ENCODE measurements at places on chromosomes 1 and 21. TPM values are rescaled to one million over a fixed set of nuclear protein-coding genes. Genes with fewer than 3 reads are reported as not detected.
A peak's percentile ranks its signal among the peaks of the same experiment; 100 is the strongest.

GRCh38 chr1:1946540-1946939 lies 27.5 kb upstream of the TMEM52 start:
- peaks cover 32% of the 10 kb centered on the region for H3K4me1 ChIP-seq
- H3K36me3 ChIP-seq: no peaks in the 10 kb centered on the region
- no peak overlapping the region for H3K4me3 ChIP-seq
- no peak for DNase-seq
- peaks cover 58% of the 10 kb centered on the region for H3K27me3 ChIP-seq

DNA sequence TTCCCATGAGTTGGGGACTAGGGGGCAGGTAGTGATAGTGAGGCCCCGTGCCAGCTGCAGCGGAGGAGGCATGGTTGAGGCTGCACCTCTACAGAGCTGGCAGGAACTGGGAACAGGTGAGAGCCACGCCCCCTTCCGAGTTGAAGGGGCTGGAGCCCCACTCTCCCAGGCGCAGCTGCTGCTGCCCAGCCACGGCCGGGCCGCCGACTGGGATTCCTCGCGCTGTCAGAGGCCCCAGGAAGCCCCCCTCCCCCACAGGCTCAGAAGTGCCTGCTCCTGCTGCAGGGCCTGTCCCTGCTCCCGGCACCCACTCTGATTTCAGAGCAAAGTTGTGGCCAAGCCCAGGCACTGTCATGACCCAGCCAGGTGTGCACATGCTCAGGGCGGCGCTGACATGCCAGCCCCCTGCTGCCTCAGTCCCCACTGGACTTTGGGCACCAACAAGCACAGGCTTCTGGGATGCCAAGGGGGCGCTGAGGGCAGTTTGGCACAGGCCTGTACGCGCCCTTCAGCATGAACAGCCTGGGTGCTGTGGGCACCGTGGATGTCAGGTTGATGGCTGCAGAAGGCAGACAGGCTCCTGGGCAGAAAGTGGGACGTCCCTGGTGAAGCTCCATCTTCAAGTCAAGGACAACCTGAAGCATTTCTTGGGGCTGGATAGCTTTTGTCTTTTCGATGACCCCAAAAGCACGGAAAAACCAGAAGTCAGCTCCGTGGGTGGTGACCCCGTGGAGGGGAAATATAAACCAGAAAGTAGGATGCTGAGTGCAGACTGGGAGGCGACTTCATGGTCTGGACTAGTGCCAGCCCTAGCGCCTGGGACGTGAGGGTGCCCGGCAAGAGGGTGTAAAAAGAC lies 121.5 kb downstream of the SIM2 start:
- no peak overlapping the region for H3K4me3 ChIP-seq
- no peaks in the 10 kb centered on the region for H3K36me3 ChIP-seq
- H3K4me1 ChIP-seq: no peaks in the 10 kb centered on the region
- DNase-seq: no peak

DNA sequence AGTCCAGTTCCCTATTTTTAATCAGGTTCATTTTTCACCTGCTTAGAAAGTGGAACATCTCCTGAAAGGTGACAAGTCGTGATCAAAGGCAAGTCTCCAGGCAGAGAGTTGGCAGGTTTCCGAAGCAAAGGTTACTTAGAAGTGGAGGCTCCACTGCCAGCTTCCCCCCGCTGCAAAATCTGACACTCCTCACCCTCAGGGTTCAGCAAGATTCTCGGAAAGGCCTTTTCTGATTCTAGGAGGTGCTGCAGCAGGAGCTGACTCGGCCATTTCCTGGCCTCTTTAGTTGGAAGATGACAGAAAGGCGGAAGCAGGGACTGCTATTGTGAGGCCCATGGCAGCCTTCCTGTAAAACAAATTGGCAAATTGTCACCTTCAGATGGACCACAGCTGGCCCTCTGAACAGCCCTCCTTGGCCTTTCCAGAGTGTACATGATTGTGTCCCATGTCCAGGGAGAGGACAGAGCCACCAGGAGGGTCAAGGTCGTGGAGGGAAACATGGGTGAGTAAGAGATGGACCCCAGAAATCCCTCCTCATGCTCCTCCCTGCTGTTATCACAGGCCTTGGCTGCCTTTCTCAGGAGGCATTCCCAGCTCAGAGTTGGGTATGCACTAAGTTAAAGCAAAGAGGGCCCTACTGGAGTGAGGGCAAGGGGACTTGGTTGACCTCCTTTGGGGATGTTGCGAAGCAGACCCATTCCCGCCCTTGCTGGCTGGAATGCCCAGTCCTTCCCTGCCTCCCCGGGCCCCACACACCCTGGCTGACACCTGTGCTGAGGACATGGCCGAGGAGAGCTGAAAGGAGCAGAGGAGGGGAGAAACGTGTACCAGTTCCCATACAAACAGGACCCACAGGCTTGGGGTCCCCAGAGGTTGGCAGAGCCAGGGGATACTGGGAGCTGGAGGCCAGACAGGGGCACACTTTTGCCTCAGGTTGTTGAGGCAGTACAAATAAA lies 115.5 kb upstream of the IRF2BP2 start:
- H3K27ac ChIP-seq: peak overlapping the region; percentile 97
- H3K4me3 ChIP-seq: no peak overlapping the region
- peak; percentile 56 for DNase-seq
- peaks cover 53% of the 10 kb centered on the region for H3K4me1 ChIP-seq

DNA sequence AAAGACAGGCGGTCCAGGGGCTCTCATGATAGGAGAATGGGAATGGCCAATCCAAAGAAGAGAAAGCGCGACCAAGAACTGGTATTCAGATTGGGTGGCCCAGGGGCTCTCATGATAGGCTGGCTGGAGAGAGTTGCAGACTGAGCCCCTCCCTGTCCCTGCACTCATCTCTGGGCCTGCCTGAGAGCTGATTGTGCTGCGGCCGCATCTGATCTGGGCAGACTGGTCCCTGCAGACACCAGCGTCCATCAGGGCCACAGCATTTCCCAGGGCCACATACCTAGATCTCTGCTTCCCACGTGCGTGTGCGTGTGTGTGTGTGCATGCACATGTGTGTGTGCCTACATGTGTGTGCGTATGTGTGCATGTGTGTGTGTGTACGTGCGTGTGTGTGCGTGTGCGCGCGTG lies 30.4 kb upstream of the MAN1C1 start:
- DNase-seq: peak; percentile 77
- no peak overlapping the region for H3K27ac ChIP-seq
- no peaks in the 10 kb centered on the region for H3K36me3 ChIP-seq
- peaks cover 58% of the 10 kb centered on the region for H3K27me3 ChIP-seq
- H3K4me3 ChIP-seq: no peak overlapping the region

GRCh38 chr1:56993475-56993874 lies 27.7 kb upstream of the C8B start:
- H3K4me3 ChIP-seq: no peak overlapping the region
- no peaks in the 10 kb centered on the region for H3K4me1 ChIP-seq
- no peaks in the 10 kb centered on the region for H3K36me3 ChIP-seq
- H3K27me3 ChIP-seq: peaks cover 6% of the 10 kb centered on the region
- DNase-seq: no peak
- no peak overlapping the region for H3K27ac ChIP-seq

DNA sequence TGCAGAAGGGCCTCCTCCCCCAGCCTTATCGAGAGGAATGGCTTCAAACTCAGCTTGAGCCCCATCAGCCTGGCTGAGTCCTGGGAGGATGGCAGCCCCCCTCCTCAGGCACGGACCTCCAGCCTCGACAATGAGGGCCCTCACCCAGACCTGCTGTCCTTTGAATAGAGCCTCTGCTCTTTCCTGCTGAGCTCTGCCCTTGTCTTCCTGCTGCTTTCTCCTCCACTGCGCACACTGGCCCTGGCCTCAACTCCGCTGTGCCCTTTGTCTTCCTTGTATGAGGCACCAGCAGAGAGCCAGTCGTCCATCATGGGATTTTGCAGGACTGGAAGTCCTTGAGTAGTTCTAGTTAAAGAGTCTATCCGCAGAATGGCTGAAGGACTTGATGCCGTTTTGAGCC lies 2.0 kb downstream of the C1orf226 start:
- H3K27ac ChIP-seq: no peak overlapping the region
- H3K36me3 ChIP-seq: no peaks in the 10 kb centered on the region
- no peak overlapping the region for H3K4me3 ChIP-seq
- no peaks in the 10 kb centered on the region for H3K27me3 ChIP-seq
- H3K4me1 ChIP-seq: peaks cover 84% of the 10 kb centered on the region

GRCh38 chr1:236063919-236064673 lies 794 bp downstream of the NID1 start:
- peaks cover 41% of the 10 kb centered on the region for H3K27me3 ChIP-seq
- H3K36me3 ChIP-seq: no peaks in the 10 kb centered on the region
- no peak overlapping the region for H3K27ac ChIP-seq
- H3K4me1 ChIP-seq: peaks cover 14% of the 10 kb centered on the region
- H3K4me3 ChIP-seq: no peak overlapping the region

DNA sequence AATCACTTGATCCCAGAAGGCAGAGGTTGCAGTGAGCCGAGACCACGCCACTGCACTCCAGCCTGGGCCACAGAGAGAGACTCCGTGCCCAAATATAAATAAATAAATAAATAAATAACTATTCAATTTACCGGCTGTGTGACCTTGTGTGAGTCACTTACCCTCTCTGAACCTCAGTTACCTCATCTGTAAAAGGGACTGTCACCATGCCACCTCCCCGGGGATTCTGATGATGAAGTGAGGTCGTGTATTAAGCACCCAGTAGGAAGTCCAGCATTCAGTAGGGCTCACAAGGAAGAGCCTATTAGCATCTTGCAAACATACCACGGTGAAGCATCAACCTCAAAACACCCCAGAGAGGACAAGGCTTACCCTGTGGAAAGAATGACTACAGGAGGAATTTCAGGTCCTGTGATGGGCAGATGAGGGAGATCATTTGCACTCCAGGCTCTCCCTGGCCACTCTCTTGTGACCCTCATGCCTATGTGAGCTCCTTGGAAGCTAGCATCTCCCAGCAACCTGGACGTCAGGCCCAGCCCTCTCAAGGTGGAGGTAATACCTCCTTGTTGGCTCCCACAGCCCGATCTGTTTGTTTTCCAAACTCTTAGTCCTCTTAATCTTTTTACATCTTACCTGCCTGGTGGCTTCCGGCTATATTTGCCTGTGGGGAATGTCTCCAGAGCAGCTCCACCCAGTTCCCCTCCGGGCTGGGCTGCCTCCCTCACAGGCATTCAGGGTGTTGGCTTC lies 7.6 kb upstream of the C1QA start:
- no peaks in the 10 kb centered on the region for H3K36me3 ChIP-seq
- no peaks in the 10 kb centered on the region for H3K4me1 ChIP-seq
- H3K27me3 ChIP-seq: peaks cover 21% of the 10 kb centered on the region
- DNase-seq: no peak

IQGAP3 gene
- polyA plus RNA-seq: 16.5 TPM

FCMR gene
- polyA plus RNA-seq: not detected

Data from K562 (cell line).